ENCODE measurements at places on chromosomes 11 and 22.
A peak's percentile ranks its signal among the peaks of the same experiment; 100 is the strongest.

GRCh38 chr11:36818410-36818809 is 220.4 kb upstream of the RAG2 start:
- no peak for DNase-seq

- no peak for DNase-seq
Observed at GRCh38 chr11:34647532-34647931, 26.6 kb downstream of the EHF start.

DNA sequence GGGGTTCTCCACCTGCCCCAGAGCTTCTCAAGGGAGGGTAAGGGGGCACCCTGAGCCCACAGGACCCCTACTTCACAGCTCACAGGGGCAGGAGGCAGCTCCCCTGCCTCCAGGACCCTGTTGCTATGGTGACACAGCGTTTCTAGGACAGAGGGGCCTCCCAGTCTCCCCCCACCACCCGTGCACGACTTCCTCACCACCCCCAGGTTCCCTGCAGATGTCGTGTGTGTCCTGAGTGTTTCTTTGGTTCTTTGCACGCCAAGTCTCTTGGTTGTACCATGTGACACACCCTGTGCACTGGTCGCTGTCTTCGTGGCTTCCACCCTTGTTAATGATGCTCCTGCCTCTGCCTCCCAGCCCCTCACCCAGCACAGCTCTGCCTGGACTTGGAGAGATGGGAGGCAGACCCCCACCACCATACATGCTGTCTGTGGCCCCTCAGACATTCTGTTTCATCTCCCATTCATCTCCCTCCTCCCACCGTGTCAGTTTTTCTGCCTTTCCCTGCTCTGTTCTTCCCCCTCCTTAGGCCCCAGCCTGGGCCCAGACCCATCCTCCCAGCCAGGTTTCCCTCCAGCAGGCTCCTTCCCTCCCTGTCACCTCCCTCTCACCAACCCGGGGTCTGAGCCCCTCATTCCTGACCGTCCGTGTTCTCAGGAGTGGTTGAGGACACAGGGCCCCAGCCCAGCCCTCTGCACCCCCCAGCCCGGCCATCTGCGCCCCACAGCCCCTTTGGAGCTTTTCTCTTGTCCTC is 24.5 kb upstream of the RAB1B start:
- DNase-seq = no peak

GRCh38 chr11:44957776-44958564 is 7.3 kb upstream of the TP53I11 start:
- DNase-seq = no peak

GRCh38 chr11:105449100-105449734 is 160.7 kb upstream of the GRIA4 start:
- DNase-seq = no peak

- no peak for DNase-seq
Observed at GRCh38 chr11:59669611-59670009, 773 bp upstream of the PATL1 start.

DNA sequence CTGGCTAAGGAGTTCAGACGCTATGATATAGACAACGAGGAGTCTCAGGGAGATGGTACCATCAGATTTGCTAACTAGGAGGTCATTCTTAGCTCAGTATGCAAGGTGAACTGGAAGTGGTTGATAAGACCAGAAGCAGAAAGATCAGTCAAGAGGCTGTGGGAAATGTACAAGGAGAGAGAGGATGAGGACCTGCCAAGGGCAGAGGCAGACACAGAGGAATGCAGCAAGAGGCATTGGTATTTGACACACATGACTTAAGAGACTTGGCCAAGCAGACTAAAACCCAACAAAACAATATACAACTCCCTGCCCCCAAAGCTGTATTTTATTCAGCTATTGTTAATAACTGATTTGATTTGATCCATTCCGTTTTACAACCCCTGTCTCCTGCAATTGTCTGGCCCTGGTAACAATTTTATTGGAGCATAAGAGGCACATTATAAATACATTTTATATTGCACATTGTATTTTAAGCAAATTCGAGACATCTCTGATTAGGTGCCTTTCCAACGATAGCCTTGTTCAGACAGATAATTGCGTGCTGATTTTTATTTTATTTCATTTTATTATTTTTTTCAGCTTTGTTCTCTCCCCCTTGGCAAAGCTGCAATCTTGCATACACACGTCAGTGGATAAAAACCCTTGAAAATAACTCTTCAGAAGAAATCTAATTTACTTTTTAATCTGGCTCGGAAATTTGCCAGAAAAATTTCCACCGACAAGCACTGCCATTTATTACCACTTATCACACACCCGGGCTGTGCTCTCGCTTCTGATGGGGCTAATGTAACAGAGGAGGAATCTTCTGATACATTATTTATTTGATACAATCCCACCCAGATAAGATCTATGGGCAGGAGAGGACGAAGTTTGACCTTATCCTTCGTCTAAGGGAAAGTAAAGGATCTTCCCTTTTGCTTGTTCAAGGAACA is 237.8 kb downstream of the NXPE2 start:
- DNase-seq = no peak

DNA sequence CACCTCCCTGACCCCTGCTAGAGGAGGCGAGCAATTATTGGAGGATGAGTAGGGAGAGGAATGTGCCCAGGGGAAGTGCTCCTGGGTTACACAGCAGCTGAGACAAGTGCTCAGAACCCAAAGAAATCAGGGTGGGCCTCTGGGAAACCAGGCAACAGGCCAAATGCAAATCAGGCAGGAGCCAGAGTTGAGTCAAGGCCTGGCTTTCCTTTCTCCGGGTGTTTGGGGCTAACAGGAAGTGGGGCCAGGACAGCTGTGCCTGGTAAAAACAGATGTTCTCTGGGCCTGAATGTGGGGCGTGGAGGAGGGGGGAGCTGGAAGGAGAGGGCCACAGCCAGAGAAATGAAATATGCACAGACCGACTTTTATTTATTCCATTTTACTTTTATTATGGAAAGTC is 22.0 kb downstream of the MFNG start:
- no peak for DNase-seq

- DNase-seq = no peak
Observed at GRCh38 chr11:3035333-3035732, 21.9 kb downstream of the CARS1 start.

DNA sequence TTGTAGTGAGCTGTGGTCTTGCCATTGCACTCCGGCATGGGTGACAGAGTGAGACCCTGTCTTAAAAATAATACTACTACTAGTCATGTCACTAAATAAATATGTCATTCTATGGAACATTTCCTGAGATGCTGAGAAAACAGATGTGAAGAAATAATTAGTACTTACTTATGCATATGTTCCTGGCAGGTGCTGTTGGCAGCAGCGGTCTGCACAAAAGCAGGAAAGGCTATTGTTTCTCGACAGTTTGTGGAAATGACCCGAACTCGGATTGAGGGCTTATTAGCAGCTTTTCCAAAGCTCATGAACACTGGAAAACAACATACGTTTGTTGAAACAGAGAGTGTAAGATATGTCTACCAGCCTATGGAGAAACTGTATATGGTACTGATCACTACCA is 8.8 kb downstream of the ARCN1 start:
- no peak for DNase-seq

GRCh38 chr11:39174196-39174595 is 2285.3 kb downstream of the LRRC4C start:
- DNase-seq = no peak

- DNase-seq = no peak
Observed at GRCh38 chr22:42134100-42135020, 3.8 kb upstream of the CYP2D6 start.

GRCh38 chr11:64809781-64810241 is 540 bp downstream of the MEN1 start:
- no peak for DNase-seq

DNA sequence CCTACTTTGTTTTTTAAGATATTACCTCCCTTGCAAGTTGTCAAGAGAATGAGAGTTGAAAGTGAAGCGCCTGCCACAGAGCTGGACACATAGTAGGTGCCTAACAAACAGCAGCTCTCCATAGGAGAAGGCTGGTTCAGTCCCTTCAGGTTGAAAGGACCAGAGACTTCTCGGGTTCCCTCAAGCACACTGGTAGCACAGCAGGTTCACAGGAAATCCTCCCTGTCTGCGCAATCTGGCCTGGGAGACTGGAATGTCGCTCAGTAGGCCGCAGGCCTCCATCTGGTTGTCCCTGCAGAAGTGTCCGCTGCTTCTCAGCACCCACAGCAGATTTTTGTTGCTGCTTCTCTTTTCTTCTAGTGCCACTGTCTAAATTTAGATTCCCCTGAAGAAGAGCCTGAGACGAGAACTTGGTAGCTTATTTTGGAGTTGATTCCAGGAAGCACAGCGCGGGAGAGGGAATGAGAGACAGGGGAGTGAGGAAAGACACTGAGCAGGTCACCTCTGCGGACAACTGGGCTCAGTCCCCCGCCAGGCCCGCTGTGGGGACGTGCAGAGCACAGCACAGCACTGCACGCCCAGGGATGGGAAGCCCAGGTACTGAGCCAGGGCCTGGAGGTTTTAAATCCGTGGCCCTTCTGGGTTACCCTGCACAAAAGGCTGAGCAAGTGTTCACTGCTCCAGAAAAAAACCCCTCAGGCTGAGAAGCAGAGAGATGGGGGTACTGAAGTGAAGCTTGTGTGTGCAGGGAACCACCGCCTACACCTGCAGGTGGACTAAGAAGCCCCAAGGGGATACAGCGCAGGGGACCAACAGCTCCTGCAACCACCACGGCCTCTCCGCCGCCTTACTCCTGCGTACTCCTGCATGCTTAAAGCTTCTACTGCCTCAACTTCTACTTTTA is 31.6 kb downstream of the RBX1 start:
- no peak for DNase-seq

DNA sequence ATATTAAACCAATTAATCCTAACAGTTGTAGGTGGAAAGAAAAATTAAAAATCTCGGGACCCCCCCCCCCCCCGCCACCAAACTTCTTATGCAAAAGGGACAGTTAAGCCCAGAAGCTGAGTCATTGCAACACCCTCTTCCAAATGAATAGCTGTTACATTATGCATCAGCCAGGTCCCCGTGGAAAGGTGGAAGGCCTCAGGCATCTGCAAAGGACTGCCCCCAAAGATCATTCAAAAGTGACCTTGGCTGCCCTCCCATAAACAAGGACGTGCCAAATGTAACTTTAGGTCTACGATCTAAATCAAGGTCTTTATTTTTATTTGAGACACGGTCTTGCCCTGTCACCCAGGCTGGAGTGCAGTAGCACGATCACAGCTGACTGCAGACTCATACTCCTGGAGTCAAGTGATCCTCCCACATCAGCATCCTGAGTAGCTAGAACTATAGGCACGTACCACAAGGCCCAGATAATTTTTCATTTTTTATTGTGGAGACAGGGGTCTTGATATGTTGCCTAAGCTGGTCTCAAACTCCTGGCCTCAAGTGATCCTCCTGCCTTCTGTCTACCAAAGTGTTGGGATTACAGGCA is 22.8 kb downstream of the SYN3 start:
- no peak for DNase-seq

DNA sequence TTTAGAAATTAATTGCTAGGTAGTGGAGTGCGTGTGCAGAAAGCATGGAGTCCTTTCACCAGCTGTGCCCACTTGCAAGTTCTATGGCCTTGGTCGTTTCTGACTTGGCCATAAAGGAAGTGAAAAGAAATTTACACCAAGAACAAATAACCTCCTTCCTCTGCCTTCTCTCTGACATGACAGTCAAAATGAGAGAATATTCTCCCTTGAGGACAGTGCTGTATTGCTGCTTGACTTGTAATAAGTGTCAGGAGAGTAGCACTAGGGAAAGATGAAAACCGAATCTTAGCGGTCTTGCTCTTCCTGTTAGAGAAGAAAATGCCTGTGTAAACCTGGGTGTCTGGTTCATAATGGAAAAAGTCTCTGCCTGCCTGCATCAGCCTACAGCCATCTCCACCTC is 333.1 kb upstream of the RAG2 start:
- DNase-seq = no peak

DNA sequence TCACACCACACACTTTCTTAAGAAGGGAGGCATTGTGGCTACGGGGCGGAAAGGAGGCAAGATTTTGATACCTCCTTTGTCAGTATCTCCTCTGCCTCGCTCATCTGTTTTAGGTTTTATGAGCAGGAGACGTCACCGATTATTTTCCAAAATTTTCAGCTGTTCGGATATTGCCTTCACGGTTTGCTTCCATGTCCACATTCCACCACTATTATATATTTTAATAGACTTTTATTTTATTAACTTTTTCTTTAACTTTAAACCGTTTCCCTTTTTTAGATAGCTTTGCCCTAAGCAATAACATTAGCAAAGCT is 33.7 kb upstream of the CREB3L1 start:
- no peak for DNase-seq

- DNase-seq = no peak
Observed at GRCh38 chr22:37409459-37410050, 17.7 kb downstream of the ELFN2 start.

GRCh38 chr11:133816146-133816870 is 29.0 kb downstream of the SPATA19 start:
- no peak for DNase-seq

GRCh38 chr11:73729594-73730206 is 31.2 kb downstream of the RAB6A start:
- DNase-seq = no peak

DNA sequence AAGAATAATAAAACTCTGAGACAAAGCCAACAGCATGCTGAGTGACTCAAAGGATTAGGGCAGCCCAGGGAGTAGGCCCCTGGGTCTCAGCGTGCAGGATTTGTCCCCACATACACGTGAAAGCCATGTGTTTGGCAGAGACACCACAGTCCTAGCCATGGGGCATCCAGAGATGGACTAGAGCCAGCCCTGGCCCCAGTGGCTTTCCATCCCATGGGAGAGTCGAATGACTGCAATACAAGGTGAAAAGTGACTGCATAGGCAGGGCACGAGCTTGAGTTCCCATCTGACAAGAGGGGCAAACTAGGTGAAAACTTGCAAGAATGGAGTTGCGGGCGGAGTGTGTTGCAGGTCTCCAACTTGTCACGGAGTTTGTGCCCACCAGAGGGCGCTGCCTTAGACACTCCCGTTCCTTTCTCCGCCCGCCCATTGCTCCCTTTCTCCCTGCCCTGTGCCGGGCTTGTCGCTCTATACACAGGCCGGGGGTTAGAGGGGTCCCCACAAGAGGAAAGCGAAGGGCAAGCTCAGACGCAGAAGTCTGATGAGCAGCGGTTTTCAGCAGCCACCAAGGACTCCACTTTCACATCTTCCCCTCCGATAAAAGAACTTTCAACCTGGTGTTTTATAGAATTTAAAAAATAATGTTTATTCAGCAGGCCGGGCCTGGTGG is 24.2 kb downstream of the TSKU start:
- DNase-seq = peak; percentile 80

DNA sequence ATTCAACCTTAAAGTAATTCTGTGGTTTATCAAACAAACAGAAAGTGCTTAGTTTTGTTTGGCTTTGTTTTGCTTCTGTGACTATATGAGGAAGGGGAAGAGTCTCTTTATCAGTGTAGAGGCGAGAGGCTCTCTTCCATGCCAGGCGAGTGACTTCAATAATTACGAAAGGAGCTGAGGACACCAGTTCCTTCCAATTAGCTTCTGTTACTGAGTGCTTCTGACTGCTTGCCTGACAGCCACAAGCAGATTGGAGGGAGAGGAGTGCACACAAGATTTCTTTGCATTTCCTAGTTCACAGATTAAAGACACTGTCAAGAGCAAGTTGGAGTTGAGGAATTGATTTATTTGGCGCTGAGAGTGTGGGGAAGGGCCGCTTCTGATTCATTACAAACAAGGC is 1484.5 kb upstream of the TENM4 start:
- no peak for DNase-seq
